ENCODE measurements at places on chromosomes 7 and 10. TPM values are rescaled to one million over a fixed set of nuclear protein-coding genes. Genes with fewer than 3 reads are reported as not detected.

DNA sequence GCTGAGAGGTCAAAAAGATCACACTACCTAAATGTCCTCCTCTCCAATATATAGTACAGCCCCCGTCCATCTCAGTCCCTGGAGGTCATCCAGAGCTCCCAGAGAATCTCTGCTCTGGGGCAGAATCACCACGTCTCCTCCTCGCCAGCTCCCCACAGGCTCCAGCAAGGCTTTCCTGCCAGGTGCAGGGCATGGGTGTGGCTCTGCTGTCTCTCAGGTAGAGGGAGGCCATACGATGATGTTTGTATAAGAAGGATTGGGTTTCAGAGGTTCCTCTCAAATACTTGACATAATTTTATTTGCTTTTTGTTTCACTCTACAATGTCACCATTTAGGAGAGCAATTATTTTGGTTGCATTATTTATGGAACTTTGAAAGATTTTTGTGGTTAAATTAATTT lies 98.3 kb upstream of the PRSS58 start:
- no peak for DNase-seq
- H3K4me3 ChIP-seq: no peak overlapping the region
- H3K4me1 ChIP-seq: peaks cover 28% of the 10 kb centered on the region
- no peak overlapping the region for H3K27ac ChIP-seq
- H3K36me3 ChIP-seq: no peaks in the 10 kb centered on the region

DNA sequence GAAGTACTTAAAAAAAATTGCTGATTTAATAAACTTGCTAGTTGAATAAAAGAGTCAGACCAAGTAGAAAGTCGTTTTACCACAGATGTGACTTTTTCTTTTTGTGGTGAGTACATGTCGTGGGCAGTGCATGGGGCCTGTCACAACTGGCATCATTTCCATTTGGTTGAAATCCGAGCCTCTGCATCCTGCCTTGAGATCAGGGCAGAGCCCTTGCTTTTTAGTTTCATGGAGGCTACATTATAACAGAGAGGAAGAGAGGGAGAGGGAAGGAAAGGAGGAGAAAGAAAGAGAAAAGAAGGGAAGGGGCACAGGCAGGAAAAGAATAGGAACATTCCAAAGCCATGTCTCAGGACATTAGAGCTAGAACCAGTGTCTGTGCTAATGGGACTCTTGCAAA lies 20.4 kb upstream of the INSYN2A start:
- no peak overlapping the region for H3K27ac ChIP-seq
- H3K27me3 ChIP-seq: no peaks in the 10 kb centered on the region
- no peaks in the 10 kb centered on the region for H3K36me3 ChIP-seq
- no peaks in the 10 kb centered on the region for H3K4me1 ChIP-seq

GRCh38 chr7:17384400-17384799 lies 85.9 kb downstream of the AHR start:
- DNase-seq: peak; percentile 32
- H3K36me3 ChIP-seq: no peaks in the 10 kb centered on the region
- H3K27ac ChIP-seq: no peak overlapping the region
- peaks cover 10% of the 10 kb centered on the region for H3K4me1 ChIP-seq
- no peak overlapping the region for H3K4me3 ChIP-seq

GRCh38 chr7:155948423-155948822 lies 136.2 kb upstream of the SHH start:
- DNase-seq: no peak
- no peaks in the 10 kb centered on the region for H3K27me3 ChIP-seq
- peaks cover 67% of the 10 kb centered on the region for H3K4me1 ChIP-seq
- no peaks in the 10 kb centered on the region for H3K36me3 ChIP-seq

GRCh38 chr7:2214636-2215035 lies 18.1 kb downstream of the MAD1L1 start:
- no peak for DNase-seq
- no peak overlapping the region for H3K4me3 ChIP-seq
- H3K27me3 ChIP-seq: no peaks in the 10 kb centered on the region
- H3K27ac ChIP-seq: no peak overlapping the region

DNA sequence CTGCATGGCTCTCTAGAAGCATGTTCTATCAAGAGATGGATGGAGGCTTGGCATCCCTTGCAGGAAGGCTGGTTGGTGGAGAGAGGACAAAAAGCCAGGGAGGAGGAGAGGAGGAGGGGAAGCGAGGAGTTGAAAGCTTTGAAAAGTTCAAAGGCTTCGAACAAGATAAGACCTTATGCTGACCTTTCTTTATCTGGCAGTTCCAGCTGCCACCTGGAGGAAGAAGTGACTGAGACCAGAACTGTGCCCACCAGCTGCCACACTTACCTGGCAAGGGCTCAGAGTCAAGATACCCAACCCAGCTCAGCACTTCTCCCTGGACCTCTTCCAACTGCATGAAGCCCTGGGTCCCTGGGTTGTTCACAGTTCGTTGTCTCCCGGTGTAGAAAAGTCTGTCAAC lies 14.8 kb downstream of the CCL24 start:
- no peak for DNase-seq
- no peaks in the 10 kb centered on the region for H3K27me3 ChIP-seq
- no peak overlapping the region for H3K4me3 ChIP-seq
- no peak overlapping the region for H3K27ac ChIP-seq
- H3K36me3 ChIP-seq: no peaks in the 10 kb centered on the region
- no peaks in the 10 kb centered on the region for H3K4me1 ChIP-seq

DNA sequence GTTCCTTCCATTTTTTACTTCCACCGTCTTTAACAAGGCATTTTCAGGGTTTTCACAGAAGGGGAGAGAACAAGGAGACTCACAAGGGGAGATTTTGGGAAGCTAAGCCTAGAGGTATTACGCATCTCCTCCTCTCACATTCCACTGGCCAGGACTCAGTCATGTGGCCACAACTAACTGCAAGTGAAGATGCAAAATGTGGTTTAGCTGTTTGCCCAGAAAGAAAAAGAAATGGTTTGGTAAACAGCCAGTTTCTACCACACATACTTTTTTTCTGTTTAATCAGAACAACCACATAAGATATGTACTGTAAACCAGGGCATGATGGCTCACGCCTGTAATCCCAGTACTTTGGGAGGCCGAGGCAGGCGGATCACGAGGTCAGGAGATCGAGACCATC lies 21.4 kb upstream of the HELLS start:
- no peaks in the 10 kb centered on the region for H3K4me1 ChIP-seq
- H3K4me3 ChIP-seq: no peak overlapping the region
- no peaks in the 10 kb centered on the region for H3K27me3 ChIP-seq
- H3K27ac ChIP-seq: no peak overlapping the region
- no peak for DNase-seq

GRCh38 chr10:14787938-14788337 lies 13.2 kb upstream of the FAM107B start:
- H3K4me1 ChIP-seq: peaks cover 9% of the 10 kb centered on the region
- no peak for DNase-seq
- H3K4me3 ChIP-seq: no peak overlapping the region
- H3K27ac ChIP-seq: no peak overlapping the region
- no peaks in the 10 kb centered on the region for H3K27me3 ChIP-seq

- no peaks in the 10 kb centered on the region for H3K27me3 ChIP-seq
- no peak overlapping the region for H3K27ac ChIP-seq
- no peaks in the 10 kb centered on the region for H3K4me1 ChIP-seq
- no peak for DNase-seq
- no peaks in the 10 kb centered on the region for H3K36me3 ChIP-seq
These were observed 23.7 kb downstream of the PDZD8 start for GRCh38 chr10:117351558-117351957.

- H3K4me3 ChIP-seq: no peak overlapping the region
- DNase-seq: no peak
- H3K4me1 ChIP-seq: peaks cover 7% of the 10 kb centered on the region
- no peak overlapping the region for H3K27ac ChIP-seq
- H3K27me3 ChIP-seq: no peaks in the 10 kb centered on the region
These were observed 2.0 kb upstream of the MTG1 start for GRCh38 chr10:133391761-133392518.

DNA sequence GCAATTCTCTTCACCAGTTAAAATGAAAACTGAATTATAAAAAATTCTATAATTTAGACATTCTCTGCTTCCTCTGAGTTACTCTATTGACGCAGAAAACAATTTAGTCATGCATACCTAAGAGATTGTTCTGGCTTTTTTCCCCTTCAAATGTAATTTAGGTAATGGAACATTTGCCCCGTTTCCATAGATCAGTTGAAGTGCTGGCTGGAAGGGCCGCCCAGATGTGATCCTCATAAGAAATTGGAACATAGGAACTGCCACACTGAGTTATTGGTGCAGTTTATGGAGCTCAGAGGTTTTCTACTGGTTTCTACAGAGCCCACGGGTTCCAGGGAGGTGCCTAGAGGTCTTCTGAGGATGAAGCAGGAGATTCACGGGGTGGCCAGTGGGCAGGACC lies 581.7 kb downstream of the SDK1 start:
- H3K27ac ChIP-seq: no peak overlapping the region
- no peaks in the 10 kb centered on the region for H3K4me1 ChIP-seq
- H3K36me3 ChIP-seq: no peaks in the 10 kb centered on the region

GRCh38 chr7:130910949-130911944 lies 177.2 kb upstream of the KLF14 start:
- no peak for DNase-seq
- peaks cover 50% of the 10 kb centered on the region for H3K36me3 ChIP-seq
- H3K4me1 ChIP-seq: peaks cover 58% of the 10 kb centered on the region

GRCh38 chr7:70951271-70951962 lies 180.5 kb upstream of the GALNT17 start:
- H3K27me3 ChIP-seq: no peaks in the 10 kb centered on the region
- DNase-seq: no peak
- no peaks in the 10 kb centered on the region for H3K4me1 ChIP-seq
- no peak overlapping the region for H3K4me3 ChIP-seq
- no peaks in the 10 kb centered on the region for H3K36me3 ChIP-seq

- DNase-seq: no peak
- H3K36me3 ChIP-seq: no peaks in the 10 kb centered on the region
- H3K4me3 ChIP-seq: no peak overlapping the region
- no peaks in the 10 kb centered on the region for H3K27me3 ChIP-seq
These were observed 85.9 kb upstream of the PLXDC2 start for GRCh38 chr10:19730167-19730906.

DNA sequence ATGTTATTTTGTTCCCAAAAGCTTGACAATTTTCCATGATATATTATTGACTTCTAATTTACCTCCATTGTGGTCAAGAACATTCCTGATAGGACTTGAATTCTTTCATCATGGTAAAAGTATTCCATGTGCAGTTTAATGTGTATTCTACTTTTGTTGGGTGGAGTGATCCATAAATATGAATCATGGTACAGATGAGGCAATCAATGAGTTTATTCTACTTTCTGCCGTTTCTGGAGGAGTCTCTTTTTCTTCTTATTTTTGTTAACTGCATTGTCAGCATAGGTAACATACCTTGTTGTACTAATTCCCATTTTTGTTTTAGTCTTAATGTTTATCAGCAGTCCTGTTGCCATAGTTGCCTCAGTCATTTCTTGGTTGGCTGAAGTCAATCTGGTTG lies 69.6 kb downstream of the SHOC2 start:
- H3K27ac ChIP-seq: no peak overlapping the region
- no peaks in the 10 kb centered on the region for H3K27me3 ChIP-seq
- no peak overlapping the region for H3K4me3 ChIP-seq
- H3K4me1 ChIP-seq: no peaks in the 10 kb centered on the region

The MNX1 gene
- 0.33 TPM for total RNA-seq

The HOXA1 gene
- total RNA-seq: 2.0 TPM

The TMEM196 gene
- not detected for total RNA-seq

The NPFFR1 gene
- total RNA-seq: 0.05 TPM

The WASL gene
- total RNA-seq: 40.3 TPM

The FAM180A gene
- total RNA-seq: not detected

Measured in PC-9 (cell line).